ENCODE measurements at places on chromosomes 2 and 18.

DNA sequence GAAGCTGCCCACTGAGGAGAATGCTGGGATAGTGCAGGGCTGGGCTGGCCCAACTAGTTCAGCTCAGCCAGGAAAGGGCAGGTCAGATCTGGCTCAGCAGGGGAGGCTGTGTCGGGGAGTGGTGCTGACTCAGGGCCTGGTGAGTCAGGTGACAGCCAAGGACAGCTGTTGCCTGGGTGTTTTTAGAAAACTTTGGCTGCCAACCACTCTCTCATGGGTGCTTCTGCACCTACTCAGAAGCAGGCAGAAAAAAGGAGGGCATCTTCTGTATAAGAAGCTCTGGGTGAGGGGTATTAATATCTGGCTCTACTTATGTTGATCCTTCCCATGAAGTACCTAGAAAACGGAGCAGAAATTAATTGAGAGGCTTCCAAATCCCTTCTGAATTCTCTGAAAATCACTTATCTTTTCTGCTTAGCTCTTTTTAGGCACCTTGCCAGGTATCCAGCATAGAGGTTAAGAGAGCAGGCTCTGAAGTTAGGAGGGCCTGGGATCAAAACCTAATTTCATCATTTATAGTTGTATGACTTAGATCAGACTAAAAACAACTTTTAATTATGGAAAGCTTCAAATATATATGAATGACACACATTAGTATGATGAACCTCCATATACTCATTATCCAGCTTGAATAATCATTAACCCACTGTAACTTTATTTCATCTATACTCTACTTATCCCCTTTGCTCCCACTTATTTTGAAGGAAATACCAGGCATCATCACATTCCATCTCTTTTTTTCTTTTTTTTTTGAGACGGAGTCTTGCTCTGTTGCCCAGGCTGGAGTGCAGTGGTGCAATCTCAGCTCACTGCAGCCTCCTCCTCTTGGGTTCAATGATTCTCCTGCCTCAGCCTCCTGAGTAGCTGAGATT lies 15.5 kb upstream of the RAB10 start:
- no peak for DNase-seq

DNA sequence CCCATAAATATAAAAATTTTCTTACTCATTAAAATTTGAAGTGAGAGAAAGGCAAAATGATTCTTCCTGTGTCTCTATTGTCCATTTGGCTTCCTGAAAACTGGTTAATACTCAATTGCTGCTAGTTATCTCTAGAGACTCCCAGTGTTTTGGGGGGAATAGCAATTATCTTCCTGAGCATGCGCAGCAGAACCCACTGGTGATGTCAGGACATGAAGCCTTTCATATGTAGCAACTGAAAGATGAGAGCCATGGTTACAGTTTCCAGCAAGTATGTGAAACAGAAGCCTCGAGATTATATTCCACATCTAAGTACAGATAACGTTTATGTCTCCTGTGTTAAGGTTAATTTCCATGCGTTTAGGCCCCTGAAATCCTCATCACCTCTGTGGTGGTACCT lies 254.3 kb upstream of the FIGN start:
- no peak for DNase-seq

DNA sequence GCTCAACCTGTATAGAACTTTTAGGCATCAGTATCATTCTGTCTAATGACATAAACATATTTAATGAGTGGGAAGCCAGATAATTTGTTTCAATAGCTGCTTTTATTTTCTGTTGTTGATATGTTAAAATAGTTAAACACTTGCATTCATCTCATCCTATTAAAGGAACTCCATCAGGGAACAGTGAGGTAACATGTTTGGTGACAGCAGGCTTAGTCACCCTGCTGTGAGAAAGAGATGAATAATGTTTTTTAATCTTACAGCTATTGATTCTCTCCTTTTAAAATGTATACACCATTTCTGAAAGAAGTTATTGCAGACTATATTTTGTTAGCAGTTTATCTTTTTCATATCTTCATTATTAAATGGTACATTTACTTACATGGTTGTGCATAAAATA lies 123.3 kb upstream of the CWC22 start:
- no peak for DNase-seq

GRCh38 chr2:65227020-65227455 lies 593 bp upstream of the ACTR2 start:
- DNase-seq = peak; percentile 13

DNA sequence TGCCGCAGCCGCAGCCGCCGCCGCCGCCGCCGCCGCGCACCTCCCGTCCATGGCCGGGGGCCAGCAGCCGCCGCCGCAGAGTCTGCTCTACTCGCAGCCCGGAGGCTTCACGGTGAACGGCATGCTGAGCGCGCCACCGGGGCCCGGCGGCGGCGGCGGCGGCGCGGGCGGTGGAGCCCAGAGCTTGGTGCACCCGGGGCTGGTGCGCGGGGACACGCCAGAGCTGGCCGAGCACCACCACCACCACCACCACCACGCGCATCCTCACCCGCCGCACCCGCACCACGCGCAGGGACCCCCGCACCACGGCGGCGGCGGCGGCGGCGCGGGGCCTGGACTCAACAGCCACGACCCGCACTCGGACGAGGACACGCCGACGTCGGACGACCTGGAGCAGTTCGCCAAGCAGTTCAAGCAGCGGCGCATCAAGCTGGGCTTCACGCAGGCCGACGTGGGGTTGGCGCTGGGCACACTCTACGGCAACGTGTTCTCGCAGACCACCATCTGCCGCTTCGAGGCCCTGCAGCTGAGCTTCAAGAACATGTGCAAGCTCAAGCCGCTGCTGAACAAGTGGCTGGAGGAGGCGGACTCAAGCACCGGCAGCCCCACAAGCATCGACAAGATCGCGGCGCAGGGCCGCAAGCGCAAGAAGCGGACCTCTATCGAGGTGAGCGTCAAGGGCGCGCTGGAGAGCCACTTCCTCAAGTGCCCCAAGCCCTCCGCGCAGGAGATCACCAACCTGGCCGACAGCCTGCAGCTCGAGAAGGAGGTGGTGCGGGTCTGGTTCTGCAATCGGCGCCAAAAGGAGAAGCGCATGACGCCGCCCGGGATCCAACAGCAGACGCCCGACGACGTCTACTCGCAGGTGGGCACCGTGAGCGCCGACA lies 2.4 kb downstream of the POU3F3 start:
- DNase-seq = no peak

DNA sequence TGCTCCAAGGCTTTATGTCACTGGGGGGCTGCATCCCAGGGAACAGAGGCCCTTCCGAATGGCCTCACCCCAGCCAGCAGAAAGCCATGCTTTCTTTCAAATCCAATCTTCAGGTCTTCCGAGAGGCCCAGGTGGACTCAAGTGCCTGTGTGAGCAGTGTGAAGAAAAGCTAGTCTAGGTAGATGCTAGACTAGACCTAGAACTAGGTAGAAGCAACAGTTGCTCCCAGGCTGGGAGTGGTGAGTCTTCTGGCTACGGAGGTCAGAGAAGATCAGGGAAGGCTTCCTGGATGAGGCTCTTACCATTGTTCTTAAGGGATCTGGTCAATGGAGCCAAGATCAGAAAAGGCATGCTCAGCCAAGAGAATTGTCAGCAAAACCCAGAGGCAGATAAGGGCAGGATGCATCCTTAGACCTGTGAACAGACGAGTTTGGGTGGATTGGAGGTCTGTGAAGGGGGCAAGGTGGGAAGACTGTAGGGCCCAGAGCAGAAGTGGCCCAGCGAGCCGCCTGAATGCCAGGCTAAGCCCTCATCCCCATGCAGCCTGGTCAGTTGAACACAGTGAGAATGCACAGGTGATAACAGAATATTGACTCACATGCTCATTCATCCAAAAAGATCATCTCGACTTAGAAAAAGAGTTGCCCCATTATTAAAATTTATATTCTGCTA lies 110.8 kb downstream of the SMAD7 start:
- DNase-seq = no peak

DNA sequence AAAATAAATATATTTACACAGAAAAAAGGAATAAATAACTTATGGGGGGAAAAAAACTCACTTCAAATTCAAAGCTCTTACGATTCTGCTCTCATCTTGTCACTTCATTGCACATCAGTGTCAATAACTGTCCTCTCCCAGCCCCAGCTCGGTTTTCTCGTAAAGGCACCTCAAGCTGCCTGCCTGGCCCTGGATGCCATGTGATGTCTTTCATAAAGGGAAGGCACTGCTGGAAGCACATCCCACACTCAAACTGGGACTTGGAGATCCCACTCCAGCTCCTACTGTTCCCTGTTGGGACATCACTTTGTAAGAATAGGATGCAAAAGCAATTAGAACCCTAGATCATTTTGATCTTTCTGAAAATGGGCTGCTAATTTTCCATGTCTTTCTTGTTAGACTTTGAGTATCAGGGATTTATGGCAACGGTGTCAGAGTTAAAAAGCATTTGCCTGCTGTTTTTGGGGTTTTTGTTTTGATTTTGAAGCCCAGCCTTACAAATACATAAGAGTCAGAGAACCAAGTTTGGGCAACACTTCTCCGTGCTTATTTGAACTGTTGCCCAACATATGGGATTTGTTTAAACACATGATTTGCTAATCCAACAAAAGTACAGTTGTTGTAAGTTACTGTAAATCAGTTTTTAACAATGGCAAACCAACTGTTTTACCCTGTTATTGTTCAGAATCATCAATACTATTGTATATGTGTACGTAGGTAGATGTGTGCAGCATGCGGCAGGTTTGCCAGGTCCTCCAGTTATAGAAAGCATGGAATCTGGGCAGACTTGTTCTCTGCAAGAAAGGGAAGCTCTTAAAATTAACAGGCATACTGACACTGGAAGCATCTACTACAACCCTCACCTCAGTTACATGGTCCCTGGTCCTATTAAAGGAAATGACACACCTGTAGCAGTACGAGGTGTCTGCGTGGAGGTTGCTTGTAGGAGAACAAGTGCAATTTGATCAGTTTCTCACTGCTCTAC lies 20.6 kb downstream of the SERTAD2 start:
- DNase-seq = no peak

GRCh38 chr18:53739700-53740099 lies 484.8 kb downstream of the MBD2 start:
- no peak for DNase-seq

DNA sequence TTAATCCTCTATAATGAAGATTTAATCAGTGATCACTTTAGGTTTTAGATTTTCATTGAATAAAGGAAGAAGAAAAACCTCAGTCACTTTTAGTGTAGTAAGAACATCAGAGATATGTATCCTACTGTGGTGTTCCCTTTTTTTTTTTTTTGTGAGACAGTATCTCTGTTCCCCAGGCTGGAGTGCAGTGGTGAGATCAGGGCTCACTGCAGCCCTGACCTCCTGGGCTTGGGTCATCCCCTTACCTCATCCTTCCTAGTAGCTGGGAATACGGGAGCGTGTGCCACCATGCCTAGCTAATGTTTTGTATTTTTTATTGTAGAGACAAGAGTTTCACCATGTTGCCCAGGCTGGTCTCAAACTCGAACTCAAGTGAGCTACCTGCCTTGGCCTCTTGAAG lies 5.1 kb downstream of the SLC39A10 start:
- no peak for DNase-seq

DNA sequence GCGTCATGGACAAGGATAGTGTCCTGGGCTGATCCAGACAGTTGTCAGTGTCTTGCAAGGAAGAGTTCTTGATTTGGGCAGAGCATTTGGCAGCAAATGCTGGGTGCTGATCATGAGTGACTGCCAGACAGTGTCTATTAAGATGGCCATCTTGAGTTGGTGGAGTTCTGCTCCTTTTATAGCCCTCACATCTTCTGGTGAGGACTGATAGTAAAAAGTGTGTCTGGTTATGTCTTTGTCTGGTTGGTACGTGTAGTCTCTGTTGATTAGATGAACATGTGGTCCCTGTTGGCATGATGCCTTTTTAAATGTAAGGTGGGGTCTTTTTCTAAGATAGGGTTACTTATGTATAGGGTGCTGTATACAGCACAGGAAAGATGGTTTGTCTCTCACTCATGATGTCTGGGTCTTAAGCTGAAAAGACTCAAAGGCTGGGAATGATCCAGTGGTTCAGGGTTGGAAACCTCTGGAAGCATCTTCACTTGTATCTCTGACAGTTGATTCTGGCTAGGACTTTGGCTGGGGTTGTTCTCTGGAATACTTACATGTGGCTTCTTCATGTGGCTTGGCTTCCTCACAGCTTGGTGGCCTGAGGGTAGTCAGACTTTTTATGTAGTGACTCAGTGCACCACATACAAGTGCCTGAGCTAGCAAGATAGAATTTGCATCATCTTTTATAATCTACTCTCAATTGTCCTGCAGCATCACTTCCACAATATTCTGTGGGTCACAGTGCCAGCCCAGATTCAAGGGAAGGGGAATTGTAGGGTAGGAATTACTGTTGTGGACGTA lies 11.8 kb downstream of the MTX2 start:
- DNase-seq = no peak

DNA sequence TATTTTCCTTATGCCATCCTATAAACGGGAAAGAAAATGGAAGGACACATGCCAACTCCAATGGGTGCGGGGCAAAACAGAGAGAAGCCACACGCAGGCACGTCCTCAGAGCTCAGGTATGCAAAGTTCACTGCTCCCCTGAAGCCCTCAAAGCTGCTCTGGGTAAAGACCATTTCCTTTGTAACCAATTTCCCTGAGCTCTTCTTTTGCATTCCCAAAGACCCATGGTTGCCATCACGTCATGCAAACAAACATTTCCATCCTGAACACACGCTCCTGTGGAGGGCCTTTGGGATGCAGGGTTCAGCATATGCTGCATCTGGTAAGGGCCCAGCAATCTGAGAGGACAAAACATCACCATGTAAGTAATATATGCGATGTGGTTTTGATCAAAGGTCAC lies 69.4 kb downstream of the EMILIN2 start:
- no peak for DNase-seq

GRCh38 chr2:233367586-233367985 lies 13.3 kb downstream of the DGKD start:
- DNase-seq = no peak

DNA sequence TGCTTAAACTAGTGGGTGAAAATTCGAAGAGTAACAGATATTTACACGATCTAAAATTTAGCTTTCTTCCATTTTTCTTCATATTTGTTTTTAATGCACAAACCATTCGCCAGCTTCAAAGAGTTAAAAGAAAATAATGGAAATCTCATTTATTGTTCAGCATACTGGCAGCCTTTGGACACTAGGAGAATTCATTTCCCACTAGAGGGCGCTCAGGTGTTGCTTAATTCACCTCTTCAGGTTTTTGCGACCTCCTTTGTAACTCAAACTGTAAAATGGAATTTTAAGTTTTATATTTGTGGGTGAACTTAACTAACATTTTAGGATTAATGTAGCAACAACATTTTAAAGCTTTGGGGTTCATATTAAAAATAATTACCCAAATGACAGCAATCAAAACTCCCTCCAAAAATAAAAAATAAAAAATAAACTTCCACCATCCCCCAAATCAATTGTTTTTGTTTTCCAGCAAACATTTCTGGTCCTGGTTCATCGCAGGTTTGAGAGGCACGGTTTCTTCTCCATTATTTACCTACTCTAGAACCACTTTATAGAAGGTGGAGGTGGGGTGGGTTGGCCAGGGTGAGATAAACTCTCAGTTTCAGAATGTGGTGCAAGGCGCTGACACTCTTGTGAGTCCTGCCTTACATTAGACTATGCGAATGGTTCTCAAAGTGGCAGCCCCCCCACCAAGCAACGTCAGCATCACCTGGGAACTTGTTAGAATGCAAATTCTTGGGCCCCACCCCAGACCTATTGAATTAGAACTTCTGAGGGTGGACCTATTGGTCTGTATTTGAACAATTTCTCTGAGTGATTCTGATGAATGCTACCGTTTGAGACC lies 24.7 kb upstream of the PNPT1 start:
- DNase-seq = no peak

GRCh38 chr2:227595797-227596196 lies 2.9 kb upstream of the SCYGR2 start:
- DNase-seq = no peak
